Fibroblast of lung (primary cell): ENCODE measurements at places on chromosomes 3 and 15.

DNA sequence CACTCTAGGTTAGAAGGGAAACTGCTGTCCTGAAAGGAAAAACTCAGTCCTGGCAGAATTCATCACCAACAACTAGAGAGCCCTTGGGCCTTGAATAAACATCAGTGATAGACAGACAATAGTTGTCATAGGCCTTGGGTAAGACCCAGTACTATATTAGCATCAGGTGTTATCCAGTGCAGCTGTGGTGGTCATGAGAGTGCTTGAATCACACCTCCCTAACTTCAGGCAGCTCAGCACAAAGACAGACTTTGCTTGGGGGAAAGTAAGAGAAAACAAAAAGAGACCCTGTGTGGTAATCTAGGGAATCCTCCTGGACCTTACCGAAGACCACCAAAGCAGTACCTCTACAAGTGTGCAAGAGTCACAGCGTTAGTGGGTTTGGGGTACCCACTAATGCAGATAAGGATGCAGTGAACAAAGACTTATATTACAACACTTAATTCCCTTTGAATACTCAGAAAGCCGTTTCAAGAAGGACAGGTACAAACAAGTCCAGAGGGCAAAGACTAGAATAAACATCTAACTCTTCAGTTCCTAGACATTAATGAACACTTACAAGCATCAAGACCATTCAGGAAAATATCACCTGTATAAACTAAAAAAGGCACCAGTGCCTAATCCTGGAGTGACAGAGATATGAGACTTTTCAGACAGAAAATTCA is 332.3 kb upstream of the EPHA3 start:
- no peak for DNase-seq

DNA sequence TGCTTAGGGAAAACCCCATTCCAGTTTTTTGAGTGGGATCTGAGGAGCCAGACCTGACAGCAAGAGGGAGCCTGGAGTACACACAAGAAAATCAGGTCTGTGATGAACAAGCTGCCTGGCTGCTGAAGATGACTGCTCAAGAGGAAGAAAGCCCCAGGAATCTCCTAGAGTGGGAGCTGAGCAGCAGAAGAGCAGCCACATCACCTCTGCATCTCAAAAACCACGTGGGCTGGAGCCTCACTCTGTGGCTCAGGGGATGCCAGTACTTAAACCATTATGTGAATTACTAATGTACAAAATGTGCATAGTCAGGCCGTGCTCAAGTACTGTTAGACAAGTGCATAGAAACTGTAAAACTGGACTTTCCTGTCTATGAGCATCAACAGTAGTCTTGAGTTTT is 52.4 kb downstream of the SLC9A9 start:
- no peak for DNase-seq

GRCh38 chr3:36175916-36176461 is 204.3 kb upstream of the STAC start:
- no peak for DNase-seq

GRCh38 chr3:39350714-39351113 is 21.2 kb downstream of the CCR8 start:
- no peak for DNase-seq

GRCh38 chr15:27408428-27408827 is 437.4 kb downstream of the GABRG3 start:
- no peak for DNase-seq

DNA sequence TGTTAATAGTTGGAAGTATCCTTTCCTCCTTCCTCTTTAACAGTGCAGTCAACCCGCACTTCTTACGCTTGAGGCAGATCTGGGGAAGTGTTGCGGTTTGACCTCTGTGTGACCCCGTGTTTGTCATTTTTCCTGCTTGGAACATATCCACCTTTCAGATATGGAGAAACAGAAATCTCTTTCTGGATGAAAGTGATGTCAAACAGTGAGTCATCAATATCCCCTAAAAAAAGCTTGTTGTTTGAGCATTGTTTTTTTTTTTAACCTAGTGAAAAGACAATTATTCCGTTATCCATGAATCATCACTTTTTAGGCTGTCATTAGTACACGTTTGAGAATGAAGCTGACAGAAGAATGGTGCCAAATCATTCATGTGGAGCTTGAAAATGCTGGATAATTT is 293.7 kb downstream of the ARPP21 start:
- peak; percentile 89 for DNase-seq

DNA sequence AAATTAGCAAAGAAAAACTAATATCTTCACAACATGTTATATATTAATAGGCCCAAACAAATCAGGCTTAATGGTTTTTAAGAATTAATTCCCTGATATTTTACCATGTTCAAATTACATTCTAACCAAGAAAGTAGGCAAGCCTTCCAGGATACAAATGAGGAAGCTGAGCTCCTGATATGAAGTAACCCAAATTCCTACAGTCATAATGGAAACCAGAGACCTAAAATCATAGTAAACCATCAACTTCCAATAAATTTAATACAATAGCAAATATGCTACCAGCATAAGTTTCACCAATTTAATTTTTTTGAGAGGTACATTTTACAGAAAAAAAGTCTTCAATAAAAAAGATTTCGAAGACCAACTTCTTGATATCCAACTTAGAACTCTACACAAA is 3.8 kb downstream of the DCBLD2 start:
- no peak for DNase-seq

GRCh38 chr3:196621611-196622010 is 17.9 kb upstream of the NRROS start:
- no peak for DNase-seq

DNA sequence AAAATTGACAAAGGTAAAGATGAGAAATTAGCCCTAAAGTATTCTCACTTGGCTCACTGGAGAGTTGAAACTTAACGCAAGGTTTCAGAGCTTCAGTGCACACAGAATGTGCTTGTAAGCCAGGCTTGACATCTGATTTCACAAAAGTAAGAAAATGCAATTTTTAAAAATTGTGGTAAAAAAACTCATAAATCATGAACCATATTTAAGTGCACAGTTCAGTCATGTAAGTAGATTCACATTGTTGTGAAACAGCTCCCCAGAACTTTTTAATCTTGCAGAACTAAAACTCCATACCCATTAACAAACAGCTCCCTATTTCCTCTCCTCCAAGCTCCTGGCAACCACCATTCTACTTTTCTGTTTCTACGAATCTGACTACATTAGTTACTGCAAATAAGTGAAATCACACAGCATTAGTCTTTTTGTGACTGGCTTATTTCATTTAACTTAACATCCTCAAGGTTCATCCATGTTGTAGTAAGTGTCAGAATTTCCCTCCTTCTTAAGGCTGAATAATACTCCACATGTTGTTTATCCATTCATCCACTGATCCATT is 14.5 kb downstream of the RTP3 start:
- no peak for DNase-seq

- DNase-seq = peak; percentile 50
Observed at GRCh38 chr3:171049861-171050444, 23.4 kb upstream of the SLC2A2 start.

DNA sequence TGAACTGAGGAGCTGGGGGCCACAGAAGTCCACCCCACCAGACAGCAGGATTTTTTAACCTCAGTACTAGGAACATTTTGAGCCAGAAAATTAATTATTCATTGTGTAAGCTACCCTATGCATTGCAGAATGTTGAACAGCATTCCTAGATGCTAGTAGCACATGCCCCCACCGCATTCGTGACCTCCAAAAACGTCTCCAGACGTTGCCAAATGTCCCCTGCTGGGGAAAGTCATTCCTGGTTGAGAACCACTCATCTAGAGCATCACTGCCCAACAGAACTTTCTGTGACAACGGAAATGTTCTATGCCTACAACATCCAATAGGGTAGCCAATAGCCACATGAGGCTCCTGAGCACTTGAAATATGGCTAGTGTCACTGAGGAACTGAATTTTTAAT is 333.5 kb downstream of the FOXP1 start:
- DNase-seq = no peak

- no peak for DNase-seq
Observed at GRCh38 chr3:188367678-188368077, 213.7 kb downstream of the LPP start.

DNA sequence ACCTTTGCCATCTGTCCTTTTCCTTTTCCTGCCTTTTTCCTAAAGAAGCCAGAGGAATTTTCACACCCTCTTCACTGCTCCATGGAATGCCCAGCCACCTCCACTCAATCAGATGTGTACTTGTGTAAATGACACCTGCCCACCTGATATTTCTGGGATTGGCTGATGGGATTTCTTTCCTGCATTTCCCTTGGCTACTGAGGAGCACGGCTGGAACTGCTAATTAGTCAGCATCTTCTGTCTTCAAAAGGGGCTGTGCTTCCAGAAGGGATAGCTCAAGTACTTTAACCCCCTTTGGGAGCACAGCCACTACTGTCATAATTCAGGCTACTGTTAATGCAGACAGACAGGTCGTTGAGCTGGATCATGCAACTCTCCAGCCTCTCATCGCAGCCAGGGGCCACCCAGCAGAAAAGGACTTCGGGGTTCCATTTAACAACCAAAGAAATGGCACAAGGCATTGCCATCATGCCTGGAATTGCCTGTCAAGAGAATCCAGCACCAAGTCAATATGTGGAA is 38.6 kb downstream of the MGLL start:
- no peak for DNase-seq

DNA sequence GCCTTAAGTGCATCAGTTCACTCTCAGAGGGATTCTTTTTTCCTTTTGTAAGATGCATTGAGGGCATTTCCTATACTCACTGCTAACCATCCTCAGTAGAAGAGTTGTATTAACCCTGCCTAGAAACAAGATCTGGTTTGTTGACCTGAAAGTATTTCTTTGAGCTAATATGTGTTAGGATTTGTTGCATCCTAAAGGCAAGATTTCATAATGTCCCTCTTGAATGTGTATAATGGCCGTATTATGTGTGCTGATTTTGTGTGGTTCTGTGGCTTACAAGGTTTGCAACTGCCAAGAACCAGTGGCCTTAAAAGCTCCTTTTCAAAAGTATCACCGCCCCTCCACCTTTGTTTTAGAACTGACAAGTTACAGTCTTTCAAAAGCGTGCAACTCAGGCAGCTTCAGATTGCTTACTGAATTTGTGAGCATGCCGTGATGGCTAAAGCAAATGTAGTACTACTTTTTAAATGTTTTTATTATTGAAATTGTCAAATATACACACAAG is 182.0 kb upstream of the BHLHE40 start:
- no peak for DNase-seq

GRCh38 chr3:108117241-108117775 is 26.5 kb upstream of the CD47 start:
- DNase-seq = peak; percentile 41

- no peak for DNase-seq
Observed at GRCh38 chr15:63947228-63947627, 99.1 kb downstream of the DAPK2 start.

GRCh38 chr3:183830187-183830586 is 4.8 kb upstream of the MAP6D1 start:
- DNase-seq = no peak

- peak; percentile 17 for DNase-seq
Observed at GRCh38 chr3:130894130-130894985, 474 bp downstream of the ATP2C1 start.

GRCh38 chr3:80994085-80994665 is 767.3 kb downstream of the GBE1 start:
- no peak for DNase-seq

DNA sequence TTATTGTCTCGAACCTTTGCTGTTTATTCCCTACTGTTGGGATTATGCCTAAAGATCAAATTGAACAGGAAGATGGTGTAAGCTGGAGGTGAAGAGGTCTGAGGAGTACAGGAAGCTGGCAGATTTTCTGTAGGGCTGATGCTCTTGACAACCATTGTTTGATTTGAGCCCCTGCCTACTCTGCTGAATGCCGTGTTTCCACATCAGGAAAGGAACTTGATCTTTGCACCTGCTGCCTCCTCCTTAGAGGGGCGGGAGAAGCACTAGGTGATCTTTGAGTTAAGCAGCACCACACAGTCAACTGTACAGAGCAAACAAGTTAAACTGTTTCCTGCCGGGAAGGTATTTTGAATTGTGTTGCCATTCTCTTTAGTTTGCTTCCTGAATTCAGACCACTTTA is 364.6 kb upstream of the EPHA6 start:
- no peak for DNase-seq

GRCh38 chr3:14142567-14143270 is 17.9 kb downstream of the TMEM43 start:
- no peak for DNase-seq
